ENCODE measurements at places on chromosomes 5 and 9.

DNA sequence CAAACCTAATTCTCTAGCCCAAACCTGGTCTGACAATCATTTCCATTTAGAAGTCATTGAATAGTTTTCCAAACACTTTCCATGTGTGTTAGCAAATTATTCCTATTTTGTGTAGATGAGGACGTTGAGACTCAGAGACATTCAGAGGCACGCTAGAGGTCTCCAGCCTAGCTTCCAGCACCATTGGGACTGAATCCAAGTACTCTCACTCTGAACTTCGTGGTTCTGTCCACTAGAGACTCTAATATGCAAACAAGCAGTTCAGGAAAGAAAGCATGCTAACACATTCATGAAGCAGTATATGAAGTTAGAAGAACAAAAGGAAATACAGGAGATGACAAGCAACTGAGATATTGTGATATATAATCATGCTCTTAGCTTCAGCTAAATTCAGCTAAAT, 354.8 kb downstream of the NTRK2 start:
- DNase-seq, result no peak

DNA sequence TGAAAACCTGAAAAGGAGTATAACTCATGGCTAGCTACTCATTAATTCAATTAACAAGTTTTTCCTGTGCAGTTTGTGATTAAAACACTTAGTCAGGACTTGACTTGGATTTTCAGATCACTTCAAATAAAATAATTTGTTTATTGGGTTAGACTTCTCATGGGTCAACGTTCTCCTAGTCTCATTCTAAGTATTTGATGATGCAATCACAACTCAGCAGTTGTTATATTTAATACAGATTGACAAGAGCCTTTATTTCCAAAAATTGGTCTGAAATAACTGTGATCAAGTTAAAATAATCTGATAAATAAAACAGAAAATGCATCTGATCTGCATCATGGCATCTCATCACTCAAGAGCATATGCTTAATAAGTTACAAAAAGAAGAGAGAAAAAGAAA, 113.9 kb downstream of the FGF10 start:
- no peak for DNase-seq

GRCh38 chr5:72586788-72587530, 79.7 kb upstream of the ZNF366 start:
- DNase-seq, result no peak

DNA sequence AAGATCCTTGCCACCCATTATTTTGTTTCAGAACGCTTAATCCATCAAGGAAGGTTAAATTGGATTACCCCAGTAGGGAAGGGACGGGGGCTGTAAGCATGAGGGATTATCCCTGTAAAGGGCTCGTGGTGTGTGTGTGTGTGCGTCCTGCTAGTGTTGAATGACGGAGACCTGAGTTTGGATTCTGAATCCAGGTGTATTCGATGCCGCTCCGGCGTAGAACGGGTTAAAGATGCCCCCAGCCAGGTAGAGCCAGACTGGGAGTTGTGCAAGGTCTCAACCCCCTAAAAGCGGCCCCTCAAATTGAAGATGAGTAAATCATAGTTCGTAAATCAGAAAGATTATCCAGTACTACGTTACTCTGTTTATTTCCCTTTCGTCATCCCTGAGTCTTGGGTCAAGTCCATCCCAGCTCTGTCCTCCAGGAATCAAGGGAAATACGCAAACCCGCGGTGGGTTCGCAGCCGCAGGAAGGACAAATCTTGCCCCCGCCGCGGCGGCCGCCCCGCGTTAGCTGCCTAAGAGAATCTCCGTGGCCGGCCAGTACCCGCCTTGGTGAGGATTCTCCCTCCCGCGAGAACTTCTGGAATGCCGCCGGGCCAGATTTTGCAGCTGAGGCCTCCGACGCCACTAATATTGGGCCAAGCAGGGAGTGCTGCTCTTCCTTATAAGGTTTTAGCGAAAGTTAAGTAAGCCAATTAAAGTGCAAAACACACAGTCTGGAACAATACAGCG, 586 bp upstream of the MTAP start:
- no peak for DNase-seq

- no peak for DNase-seq
These were observed 46.1 kb downstream of the ENC1 start for GRCh38 chr5:74594137-74595040.

DNA sequence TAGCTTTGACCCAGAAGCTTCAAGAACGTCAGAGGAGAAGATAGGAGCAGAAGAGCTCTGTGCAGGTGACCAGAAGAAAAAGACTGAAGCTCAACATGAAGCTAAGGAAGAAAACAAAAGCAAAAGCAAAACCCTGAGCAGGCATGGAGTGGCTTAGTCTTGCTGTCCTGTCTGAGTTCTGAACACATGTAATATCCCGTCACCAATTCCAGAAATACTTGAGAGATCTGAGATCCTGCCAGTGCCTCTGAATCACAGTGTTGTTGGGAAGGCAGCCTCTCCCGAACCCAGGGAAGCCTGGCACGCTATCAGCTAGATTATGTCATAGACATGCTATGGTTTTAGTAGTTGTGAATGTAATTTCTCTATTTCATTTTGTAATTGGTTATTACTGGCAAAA, 235.7 kb downstream of the ICE1 start:
- DNase-seq, result no peak

- no peak for DNase-seq
These were observed 121.4 kb downstream of the DOCK8 start for GRCh38 chr9:336039-336438.

GRCh38 chr9:114216976-114217375, 61.6 kb downstream of the COL27A1 start:
- DNase-seq, result no peak

- no peak for DNase-seq
These were observed 1518.2 kb downstream of the EFNA5 start for GRCh38 chr5:106152569-106152968.

DNA sequence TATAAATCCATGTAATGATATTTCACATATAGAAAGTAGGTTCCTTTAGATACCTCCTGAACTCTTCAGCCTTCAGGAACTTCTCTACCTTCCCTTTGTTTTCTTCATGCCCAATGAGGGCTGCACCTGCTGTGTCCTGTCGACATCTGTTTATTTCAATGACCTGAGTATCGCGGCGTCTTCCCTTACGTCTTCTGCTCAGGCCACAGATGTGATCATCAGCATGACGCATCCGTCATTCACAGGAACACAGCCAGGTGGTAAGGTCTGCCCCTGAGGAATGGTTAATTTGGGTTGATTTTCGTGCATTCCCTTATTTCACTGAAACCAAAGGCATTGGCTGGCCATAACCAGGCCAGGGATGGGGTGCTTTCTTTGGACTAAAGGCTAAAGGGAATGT, 217.1 kb downstream of the MED10 start:
- DNase-seq, result no peak
